NCI-H460 (cell line): ENCODE measurements at places on chromosomes 7 and 10.

- no peak for DNase-seq
Observed at GRCh38 chr7:132472463-132473120, 103.7 kb downstream of the PLXNA4 start.

- peak; percentile 4 for DNase-seq
Observed at GRCh38 chr10:65194126-65194525, 1672.9 kb downstream of the REEP3 start.

DNA sequence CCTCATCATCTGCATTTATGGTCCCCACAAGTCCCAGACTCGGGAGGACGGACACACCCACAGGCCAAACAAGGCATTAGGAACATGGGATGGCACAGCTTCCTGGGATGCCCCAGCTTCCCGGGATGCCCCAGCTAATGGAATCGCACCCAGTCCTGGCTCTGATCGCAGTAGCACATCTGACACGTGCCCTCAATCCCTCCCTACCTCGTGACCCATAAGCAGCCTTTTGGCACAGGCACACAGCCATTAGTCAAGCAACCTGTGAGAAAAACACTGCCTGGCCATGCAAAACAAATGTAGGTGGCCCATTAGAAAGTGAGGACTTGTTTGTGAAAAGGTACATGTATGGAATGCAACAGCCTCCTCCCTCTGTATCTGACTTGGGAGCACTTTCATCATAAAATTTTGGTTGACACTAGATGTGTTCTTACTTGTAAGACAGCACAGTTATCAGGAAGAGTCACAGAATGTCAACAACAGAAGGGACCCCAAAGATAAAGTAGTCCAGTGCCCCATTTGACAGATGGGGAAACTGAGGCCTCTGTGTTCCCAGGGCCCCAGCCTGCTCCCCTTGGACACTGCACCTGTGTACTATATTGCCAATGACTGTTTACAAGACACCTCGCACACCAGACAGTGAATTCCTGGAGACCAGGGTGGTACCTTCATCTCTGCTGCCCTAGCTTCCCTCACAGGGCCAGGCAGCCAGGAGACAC is 34.4 kb downstream of the DLG5 start:
- DNase-seq, result no peak

DNA sequence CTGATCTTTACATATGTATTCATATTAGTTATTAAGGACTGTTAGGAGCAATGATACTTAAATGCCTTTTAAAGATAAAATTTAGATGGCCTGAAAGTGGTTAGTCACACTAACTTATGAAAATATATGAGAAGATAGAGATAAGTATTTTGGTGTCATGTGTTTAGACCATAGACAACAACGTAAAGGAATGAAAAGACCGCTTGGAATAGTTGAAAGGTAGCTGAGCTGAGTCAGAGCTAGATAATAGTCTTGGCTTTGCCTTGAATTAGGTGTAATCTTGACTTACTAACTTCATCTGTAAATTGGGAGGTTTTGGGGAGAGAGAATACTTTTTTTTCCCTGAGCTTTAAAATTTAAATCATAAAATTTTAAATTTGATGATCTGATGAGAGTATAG is 127.0 kb downstream of the LYZL1 start:
- DNase-seq, result no peak

DNA sequence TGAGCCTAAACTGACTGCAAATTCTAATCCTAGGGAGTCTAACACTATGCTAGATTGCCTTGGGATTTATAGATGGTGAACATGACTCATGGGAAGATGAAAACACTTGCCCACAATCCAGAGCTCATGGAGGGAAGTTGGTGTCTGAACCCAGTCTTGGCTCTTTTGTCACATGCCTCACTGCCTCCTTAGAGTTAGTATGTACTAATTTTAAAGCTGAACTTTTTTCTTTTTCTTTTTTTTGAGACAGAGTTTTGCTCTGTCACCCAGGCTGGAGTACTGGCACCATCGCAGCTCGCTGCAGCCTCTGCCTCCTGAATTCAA is 14.4 kb downstream of the MRPL32 start:
- DNase-seq, result no peak

DNA sequence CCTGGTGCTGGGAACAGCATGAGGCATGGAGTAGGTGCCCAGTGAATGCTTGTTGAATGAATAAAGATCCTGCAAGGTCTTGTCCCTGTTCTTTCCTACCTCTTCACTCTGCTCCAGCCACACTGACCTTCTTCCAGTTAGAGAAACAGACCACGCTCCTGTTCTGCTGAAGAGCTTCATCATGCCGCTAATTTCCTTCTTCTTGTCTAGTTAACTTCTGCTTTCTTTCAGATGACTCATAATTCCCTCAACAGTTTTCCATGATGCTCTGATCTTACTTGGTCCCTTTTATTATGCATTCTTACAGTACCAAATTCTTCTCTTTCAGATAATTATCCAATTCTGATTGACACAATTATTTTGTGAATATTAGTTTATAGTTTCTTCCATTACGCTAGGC is 59.5 kb upstream of the C1QL3 start:
- no peak for DNase-seq

- no peak for DNase-seq
Observed at GRCh38 chr10:76915316-76915715, 722.3 kb downstream of the KCNMA1 start.

DNA sequence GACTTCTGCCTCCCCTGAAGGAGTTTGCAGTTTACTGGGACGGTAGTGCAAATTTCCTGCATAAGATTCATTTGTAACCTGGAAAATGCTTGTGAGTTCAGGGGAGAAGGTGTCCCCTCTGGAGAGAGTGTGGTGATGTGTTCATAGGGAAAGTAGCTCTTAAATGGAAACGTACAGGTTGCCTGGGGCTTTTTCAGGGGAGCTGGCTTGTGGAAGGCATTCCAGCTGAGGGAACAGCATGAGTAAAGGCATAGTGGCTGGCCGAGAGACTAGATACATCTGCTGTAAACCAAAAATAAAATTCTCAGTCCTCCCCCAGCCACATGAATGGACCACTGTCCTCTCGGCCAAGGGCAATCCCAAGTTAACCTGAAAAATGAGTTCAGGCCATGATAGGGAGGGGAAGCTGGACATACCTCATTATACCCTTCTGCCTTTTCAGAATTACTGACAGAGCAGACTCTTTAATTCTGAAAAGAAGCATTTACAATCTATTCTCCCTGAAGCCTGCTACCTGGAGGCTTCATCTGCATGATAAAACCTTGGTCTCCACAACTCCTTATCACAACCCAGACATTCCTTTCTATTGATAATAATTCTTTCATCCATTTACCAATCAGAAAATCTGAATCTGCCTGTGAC is 123.7 kb downstream of the GALNT17 start:
- no peak for DNase-seq

DNA sequence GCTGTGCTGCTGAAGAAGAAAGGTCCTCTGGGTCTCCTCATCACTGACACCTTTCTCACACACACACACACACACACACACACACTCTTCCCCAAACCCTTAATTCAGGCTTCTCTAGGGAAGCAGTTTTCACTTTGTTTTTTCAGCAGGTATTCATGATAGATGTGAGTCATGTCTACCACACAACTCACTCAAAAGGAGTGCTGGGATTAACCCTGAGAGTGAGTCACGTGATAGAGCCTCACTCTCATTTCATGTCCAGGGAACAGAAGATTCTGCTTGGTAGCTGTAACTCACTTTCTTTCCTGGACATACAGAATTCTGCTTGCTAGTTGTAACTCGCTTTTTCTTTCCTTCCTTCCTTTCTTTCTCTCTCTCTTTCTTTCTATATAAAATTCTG is 45.4 kb downstream of the VIM start:
- DNase-seq, result no peak

DNA sequence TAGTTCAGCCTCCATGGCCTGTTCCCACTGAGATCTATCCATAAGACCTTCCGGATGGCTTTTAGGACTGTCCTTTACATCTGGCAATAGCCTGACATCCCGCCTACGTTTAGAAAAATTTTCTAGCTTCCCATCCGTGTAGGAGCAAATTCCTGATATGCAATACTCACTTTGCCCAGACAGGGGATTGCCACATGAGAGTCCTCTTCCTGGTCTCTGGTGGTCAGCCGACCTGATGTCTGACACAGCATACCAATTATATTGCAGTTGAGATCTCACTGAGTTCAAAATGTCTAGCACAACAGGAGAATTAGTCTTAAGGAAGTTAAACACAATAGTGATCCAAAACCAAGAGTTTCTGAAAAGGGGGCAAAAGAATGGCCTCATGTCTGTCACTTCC is 9.4 kb upstream of the ETV1 start:
- DNase-seq, result no peak

DNA sequence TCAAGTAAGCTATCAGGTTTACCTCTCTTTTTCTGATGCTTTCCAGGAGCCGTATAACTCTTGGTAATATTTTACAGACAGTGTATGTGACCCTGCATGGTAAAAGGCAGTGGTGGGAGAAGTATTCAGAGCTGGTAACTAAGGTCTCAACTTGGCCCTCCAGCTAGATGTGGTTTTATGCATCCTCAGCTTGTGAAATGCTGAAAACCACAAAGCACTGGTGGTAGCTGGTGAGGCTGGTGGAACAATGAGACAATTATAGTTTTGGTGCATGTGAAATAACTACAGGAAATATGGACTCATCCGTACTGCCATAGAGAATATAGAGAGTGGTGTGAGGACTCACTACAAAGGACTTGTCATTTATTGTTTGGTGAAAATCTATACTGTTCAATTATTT is 383.0 kb upstream of the PCDH15 start:
- DNase-seq, result no peak

- DNase-seq, result no peak
Observed at GRCh38 chr7:44313621-44314031, 11.8 kb downstream of the CAMK2B start.

GRCh38 chr7:98985406-98985805 is 107.1 kb downstream of the TRRAP start:
- DNase-seq, result no peak

DNA sequence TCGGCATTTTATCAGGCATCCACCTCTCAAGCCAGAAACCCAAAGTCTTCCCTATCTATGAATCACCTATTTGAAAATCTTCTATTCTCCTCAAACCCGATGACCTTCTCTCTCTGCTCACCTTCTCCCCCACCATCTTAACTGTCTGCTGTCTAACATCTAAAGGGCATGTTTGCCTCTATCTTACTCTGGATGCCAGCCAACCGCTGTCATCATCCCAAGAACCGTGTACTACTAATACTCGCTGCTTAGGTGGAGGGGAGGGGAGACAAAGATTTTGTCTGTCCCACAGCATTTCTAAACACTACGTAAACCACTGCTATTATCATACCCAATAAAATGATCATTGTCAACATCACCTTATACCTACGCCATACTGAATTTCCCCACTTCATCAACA is 29.5 kb downstream of the PAXIP1 start:
- DNase-seq, result no peak

DNA sequence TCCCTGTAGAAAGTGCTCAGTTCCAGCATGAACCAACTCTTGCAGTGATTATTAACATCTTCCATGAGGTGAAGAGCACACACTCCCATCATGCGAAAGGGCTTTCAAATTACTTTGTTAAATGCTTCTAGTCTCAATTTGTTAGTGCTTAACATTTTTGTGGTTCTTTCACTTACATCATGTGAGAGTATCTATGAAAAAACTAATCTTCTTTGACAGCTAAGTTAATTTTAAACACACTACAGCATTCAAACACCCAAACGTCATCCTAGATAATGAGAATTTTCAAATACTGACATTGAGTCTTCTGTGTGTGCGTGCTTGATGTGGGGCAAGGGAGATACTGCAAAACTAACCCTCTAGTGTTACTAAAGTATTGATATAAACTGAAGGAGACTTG is 84.8 kb downstream of the ETV1 start:
- no peak for DNase-seq

DNA sequence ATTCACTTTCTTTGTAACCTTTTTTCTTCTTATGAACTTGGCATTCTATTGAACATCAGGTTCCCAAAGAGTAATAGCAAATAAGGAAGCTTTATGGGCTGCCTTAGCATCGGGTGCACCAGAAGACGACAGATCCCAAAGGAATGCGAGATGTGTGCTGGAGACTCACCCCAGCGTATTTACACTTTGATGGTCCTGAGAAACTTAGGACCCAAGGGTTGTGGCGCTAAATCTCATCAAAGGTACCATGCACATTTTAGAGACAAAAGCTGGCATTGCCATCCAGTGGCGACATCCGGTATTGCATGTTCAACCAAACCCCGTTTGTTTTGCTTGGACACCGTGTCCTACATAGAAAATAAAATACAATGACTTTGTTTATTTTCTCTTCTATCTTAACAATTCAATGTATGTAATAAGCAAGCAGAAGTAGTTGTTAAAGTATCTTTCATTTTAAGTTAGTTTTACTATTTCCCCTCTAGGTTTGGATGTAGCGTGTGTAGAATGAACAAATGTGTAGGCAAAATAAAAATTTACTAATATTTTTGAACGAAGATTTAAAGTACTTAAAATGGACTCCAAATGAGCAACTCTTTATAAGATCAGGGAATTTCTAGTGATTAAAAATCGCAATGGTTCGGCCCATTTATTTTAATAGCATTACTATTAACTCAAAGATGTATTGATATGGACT is 1154.8 kb downstream of the GATA3 start:
- peak; percentile 39 for DNase-seq
